H7 (cell line): ENCODE measurements at places on chromosomes 5 and 9. TPM values are rescaled to one million over a fixed set of nuclear protein-coding genes. Genes with fewer than 3 reads are reported as not detected.

AIF1L gene
- total RNA-seq: 93.3 and 97.2 TPM in 2 replicates

MTAP gene
- total RNA-seq: 34.0 and 38.3 TPM in 2 replicates

LRRC19 gene
- not detected in 2 replicates for total RNA-seq

RNF180 gene
- total RNA-seq: 1.2 and 1.8 TPM in 2 replicates

COQ4 gene
- 45.9 and 55.3 TPM in 2 replicates for total RNA-seq

CHSY3 gene
- 0.55 and 1.1 TPM in 2 replicates for total RNA-seq

PCDHB5 gene
- 0.07 TPM in 2 replicates for total RNA-seq
